ENCODE measurements at places on chromosomes 5 and 9. TPM values are rescaled to one million over a fixed set of nuclear protein-coding genes. Genes with fewer than 3 reads are reported as not detected.

- no peak for DNase-seq
These were observed 34.6 kb downstream of the RXRA start for GRCh38 chr9:134360897-134361296.

DNA sequence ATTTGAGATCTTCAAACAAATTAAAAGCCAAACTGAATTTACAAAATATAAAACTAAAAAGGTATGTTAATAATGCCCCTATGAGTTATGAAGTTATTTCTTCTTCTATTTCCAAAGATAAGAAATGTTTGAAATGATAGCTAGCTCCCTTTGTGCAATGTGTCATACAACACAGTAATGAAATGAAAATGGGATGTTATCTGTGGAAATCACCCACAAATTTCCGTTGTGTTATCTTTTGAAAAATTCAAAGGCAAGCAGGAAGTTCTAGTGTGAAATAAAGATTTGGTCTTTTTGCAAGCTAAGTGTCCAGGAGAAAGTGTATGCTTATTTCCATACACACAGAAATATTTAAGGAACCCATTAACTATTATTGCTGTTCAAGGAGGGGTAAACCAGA lies 375.3 kb upstream of the PRR16 start:
- DNase-seq: no peak

COL15A1 gene
- 48.6 TPM for polyA plus RNA-seq

DIPK1B gene
- polyA plus RNA-seq: 2.9 TPM

LOX gene
- polyA plus RNA-seq: 23.5 TPM

- DNase-seq: no peak
These were observed 32.9 kb upstream of the TLE1 start for GRCh38 chr9:81722277-81722676.

PSMD5 gene
- 13.4 TPM for polyA plus RNA-seq

C9orf50 gene
- polyA plus RNA-seq: not detected

- no peak for DNase-seq
These were observed 54.6 kb downstream of the MARCHF3 start for GRCh38 chr5:126975796-126976195.

- DNase-seq: peak; percentile 73
These were observed 547 bp downstream of the NIPBL start for GRCh38 chr5:36876965-36877666.

GRCh38 chr9:73152953-73153352 lies 1.3 kb downstream of the ANXA1 start:
- no peak for DNase-seq

DNA sequence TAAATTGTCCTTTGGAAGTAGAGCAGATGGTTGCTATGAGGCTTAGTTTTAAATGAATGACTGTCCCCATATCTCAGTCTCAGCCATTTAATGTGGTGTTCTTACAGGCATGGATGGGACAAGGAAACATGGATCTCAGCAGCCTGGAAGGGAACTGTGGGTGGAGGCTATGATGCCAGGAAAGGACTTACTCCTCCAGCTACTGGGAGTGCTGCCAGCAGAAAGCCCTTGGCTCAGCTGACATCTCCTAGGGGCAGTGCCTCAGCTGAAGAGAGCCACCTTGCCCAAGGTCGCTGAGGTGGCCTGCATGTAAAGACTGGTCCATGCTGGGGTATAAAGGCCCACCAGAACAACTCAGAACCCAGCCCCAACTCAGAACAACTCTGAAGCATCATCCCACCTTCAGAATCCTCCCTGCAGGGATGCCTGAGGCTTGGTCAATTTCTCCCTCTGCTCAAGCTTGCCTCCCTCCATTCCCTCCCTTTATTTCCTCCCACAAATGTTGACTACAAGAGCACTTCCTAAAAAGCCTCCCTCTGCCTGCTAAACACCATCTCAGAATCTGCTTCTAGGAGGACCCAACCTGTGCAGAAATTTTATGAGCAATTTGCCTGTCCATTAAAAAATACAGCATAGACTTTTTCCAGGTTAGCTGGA lies 1.8 kb upstream of the PDE8B start:
- no peak for DNase-seq

DNA sequence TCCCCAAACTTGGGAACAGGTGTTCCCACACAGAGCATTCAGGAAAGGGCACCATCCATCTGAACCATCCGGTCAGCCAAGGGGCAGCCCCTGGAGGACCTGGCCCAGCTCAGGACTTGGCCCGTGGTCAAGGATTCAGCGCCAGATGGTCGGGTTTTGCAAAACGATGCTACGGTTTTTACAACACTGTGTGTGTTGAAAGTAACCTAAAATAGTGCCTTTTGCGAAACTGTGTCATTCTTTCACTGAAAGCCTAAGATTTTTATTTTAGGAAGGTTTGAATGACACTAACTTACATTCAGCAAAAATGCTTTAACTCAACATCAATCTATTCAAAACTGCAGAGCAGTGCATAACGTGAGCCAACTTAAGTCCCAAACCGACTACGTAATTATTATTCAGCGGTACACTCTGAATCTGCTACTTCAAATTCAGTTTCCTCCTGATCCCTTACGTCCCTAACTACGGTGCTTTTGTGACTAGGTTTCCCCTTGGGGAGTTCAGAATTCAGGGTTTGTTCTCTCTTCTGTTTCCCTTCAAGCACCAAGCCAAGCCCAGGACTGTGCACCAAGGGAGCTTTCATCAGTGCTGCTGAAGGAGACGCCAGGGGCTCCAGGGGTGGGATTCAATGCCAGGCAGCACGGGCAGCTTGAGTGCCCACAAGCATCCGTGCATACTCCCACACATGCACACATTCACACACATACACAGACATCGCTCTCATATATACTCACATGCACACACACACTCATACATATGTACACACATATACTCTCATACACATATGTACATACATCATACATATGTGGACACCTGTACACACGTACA lies 25.8 kb downstream of the LPCAT1 start:
- DNase-seq: no peak

GRCh38 chr9:113711251-113711650 lies 164.9 kb upstream of the ZNF618 start:
- no peak for DNase-seq

SLC9A3 gene
- polyA plus RNA-seq: 1.2 TPM

GRCh38 chr9:136532799-136533774 lies 12.8 kb downstream of the NOTCH1 start:
- no peak for DNase-seq

DNA sequence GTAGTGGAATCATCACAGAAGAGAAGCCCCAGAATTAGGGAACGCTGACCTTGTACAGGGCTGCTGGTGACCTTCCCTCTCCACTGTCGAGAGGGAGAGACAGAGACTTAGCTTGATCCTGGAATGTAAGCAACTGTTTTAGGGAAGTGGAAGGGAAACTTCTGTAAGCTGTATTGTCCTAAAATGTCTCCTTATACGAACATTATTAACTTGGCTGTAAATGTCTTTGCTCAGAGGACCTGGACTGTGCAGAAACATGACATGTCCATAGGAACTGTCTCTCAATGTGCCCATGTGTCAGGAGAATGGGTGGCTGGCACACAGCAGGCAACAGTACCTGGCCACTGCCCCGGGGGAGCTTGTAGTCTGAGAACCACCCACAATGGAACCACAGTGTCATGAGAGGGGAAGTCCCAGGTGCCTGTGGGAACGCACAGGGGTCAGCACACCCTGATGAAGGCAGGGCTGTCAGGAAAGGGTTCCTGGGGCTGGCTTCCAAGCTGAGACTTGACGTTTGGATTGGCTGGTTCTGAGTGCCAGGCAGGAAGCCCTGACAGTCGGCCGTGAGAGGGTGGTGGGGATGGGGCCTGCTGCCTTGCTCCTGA lies 34.0 kb downstream of the DAP start:
- DNase-seq: no peak

- no peak for DNase-seq
These were observed 26.2 kb upstream of the TDRD7 start for GRCh38 chr9:97385626-97386264.

- no peak for DNase-seq
These were observed 34.0 kb upstream of the ZNF462 start for GRCh38 chr9:106828965-106829364.

- DNase-seq: peak; percentile 50
These were observed 99.2 kb downstream of the DAPK1 start for GRCh38 chr9:87596862-87597261.

SLC25A2 gene
- polyA plus RNA-seq: not detected

- no peak for DNase-seq
These were observed 3.8 kb downstream of the FAM219A start for GRCh38 chr9:34454571-34455065.

- DNase-seq: no peak
These were observed 1.0 kb downstream of the ANKH start for GRCh38 chr5:14870337-14871213.

PIP5KL1 gene
- polyA plus RNA-seq: 0.35 TPM

LCN12 gene
- polyA plus RNA-seq: 1.1 TPM

Data from ovary (tissue), 10 donors.